Pancreas (tissue), 10 donors: ENCODE measurements at places on chromosomes 13 and 19. TPM values are rescaled to one million over a fixed set of nuclear protein-coding genes. Genes with fewer than 3 reads are reported as not detected.
A peak's percentile ranks its signal among the peaks of the same experiment; 100 is the strongest.

PTH2 gene
- not detected for total RNA-seq

KLK3 gene
- total RNA-seq: not detected

TOMM40 gene
- 19.4 TPM for total RNA-seq

S1PR4 gene
- not detected for total RNA-seq

MYO16 gene
- total RNA-seq: 0.28 TPM

TRPC4 gene
- 0.55 TPM for total RNA-seq

GRCh38 chr13:100520936-100521850, 67.4 kb downstream of the GGACT start:
- DNase-seq: no peak

GRCh38 chr13:71759651-71760511, 107.1 kb downstream of the DACH1 start:
- no peak for DNase-seq

- no peak for DNase-seq
Observed at GRCh38 chr13:61766667-61767058, 351.0 kb upstream of the PCDH20 start.

DNA sequence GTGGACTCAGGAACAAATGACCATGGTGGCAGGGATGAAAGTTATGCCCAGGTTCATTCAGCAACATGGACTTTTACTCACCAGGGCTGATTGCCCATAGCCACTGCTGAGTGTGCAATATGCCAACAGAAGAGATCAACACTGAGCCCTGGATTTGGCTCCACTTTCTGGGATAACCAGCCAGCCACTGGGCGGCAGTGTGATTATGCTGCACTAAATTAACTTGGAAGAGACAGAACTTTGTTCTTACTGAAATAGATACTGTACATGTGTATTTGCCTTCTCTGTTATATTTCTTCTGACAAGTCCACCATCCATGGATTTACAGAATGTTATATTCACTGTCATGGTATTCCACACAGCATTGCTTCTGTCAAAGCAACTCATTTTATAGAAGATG, 257.4 kb downstream of the TDRD3 start:
- peak; percentile 55 for DNase-seq

- DNase-seq: no peak
Observed at GRCh38 chr13:41709511-41709910, 251.4 kb downstream of the VWA8 start.

DNA sequence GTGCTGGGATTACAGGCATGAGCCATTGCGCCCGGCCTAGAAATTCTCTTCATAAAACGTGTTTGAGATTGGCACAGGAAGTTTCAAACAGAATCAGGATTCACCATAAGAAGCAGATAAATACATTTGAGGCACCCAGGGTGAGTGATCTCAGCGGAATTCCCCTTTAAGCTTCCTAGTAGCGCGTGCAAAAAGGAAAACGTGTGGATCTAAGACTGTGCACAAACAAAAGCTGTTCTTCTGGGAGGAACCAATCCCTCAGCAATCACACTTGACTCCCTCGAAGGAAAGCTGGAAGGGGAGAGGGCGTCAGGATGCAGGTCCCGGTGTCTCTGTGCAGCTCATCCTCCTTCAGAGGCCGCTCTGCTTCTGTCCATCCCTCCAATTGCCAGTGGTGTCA, 15.5 kb downstream of the MCF2L start:
- no peak for DNase-seq

- DNase-seq: no peak
Observed at GRCh38 chr13:42702716-42703115, 78.7 kb upstream of the FAM216B start.

- no peak for DNase-seq
Observed at GRCh38 chr13:40409278-40409677, 257.2 kb downstream of the FOXO1 start.

DNA sequence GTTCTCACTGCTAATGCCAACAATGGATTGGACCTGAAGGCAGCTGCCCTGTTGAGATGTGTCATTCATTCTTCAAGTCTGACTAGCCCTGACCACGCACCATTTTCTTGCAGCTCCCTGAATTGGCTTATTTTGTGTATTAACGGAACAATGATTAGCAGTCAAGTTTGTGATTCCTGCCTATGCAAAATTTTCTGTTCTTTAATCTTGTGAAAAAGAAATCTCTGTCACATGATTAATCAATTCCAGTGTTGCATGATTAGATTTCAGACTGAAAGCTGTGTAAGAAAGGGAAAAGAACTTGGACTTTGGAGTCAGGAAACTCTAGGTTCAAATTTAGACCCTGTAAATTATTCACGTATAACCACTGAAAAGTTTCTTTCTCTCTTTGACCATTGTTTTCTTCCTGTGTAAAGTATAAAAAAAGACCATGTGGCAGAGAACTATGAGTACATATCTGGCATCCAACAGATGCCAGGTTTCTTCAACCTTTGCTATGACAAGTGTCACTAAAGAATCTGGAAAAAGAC, 64.5 kb upstream of the SLC10A2 start:
- no peak for DNase-seq

- peak; percentile 3 for DNase-seq
Observed at GRCh38 chr13:105918842-105919741, 616.4 kb downstream of the EFNB2 start.

- no peak for DNase-seq
Observed at GRCh38 chr13:77779552-77780272, 82.2 kb downstream of the SLAIN1 start.

DNA sequence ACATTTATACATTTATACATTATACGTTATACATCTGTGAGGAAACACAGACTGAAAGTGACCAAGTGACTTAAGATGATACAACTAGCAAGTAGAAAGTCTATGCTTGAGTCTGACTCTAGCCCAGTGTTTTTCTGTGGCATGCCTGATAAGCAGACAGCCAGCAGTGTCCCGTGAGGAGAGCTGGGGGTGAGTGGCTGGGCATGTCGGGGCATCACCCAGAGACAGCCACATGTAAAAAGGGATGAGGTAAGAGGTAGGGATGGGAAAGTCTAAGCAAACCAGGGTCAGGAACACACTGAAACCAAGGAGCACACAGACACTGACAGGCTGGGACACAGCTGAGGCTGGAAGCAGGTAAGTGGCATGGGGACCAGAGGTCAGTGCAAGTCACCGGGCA, 333.2 kb downstream of the FOXO1 start:
- DNase-seq: no peak

DNA sequence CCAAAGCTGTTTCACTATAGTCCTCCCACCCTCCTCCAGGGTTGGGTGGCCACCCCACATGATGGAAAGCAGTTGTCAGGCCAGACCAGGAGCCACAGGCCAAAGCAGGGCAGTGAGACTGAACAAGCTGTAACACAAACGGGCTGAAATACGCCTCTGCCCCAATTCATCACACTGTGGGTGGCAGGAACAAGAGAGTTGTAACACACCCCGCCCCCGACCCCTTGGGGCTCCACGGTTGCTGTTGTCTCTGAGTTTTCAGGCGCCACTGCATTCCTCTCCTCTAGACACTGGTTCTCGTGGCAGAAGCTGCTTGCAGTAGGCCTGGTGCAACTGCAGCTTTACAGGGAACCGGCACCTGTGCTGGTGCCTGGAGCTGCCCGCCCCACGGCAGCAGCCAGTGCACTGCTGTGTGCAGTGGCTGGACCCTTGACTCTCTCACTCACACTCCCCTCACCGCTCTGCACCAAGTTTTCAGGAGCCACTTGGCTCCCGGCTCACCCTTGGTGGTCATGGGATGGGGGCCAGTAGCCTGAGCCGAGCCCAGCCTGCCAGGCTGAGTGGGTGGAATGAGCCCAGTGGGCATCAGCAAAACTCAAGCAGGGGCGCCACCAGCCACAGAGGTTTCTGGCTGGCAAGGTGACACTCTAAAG, 1314.5 kb upstream of the MIR17HG start:
- DNase-seq: no peak

DNA sequence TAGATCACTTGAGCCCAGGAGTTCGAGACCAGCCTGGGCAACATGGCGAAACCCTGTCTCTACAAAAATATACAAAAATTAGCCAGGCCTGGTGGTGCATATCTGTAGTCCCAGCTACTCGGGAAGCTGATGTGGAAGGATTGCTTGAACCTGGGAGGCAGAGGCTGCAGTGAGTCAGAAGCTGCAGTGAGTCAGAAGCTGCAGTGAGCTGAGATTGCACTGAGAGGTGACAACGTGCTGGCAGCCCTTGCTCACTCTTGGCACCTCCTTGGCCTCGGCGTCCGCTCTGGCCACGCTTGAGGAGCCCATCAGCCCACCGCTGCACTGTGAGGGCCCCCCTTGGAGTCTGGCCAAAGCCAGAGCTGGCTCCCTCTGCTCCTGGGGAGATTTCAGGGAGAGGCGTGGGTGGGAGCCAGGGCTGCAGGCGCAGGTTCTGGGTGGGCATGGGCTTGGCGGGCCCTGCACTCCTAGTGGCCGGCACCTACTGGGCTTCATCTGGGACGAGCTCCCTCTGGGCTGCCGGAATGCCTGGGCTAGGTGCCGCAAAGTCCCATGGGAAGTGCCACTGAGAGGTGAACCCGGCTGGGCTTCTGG, 39.5 kb upstream of the RPL21 start:
- no peak for DNase-seq

- no peak for DNase-seq
Observed at GRCh38 chr13:54226876-54227275, 1198.3 kb downstream of the OLFM4 start.

DNA sequence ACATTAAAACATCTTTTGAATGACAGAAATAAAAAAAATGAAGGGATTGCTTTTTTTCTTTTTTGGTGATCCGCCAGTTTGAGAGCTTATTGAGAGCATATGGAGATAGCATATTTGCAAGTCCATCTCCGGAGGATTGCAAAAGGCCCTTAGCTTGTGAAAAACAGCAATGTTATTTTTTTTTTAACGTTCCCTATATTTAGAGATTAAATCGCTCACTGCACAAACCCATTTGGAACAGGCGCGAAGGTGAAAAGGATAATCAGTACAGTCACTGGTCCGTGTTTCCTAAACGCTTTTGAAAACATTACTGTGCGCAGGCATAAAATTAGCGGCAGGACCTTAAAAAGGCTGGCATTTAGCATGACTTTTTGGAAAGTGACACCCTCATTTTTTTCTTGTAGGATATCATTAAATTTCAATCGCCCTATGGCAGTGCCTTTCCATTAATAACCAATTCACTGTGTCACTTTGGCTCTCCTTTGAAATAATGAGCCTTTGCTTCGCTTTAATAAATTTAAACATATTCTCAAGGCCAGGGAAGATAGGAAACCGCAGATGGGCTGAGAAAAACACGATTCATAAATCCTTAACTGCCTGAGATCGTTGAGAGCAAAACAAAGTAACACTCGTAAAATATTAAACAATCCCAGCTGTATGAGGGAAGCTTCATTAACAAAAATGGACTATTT, 342.2 kb downstream of the DACH1 start:
- no peak for DNase-seq

GRCh38 chr13:102788683-102789082, 10.1 kb downstream of the POGLUT2 start:
- DNase-seq: no peak
